ENCODE measurements at places on chromosomes 4 and X.

- DNase-seq: no peak
Measured at GRCh38 chr4:84767168-84767567, 184.2 kb downstream of the CDS1 start.

DNA sequence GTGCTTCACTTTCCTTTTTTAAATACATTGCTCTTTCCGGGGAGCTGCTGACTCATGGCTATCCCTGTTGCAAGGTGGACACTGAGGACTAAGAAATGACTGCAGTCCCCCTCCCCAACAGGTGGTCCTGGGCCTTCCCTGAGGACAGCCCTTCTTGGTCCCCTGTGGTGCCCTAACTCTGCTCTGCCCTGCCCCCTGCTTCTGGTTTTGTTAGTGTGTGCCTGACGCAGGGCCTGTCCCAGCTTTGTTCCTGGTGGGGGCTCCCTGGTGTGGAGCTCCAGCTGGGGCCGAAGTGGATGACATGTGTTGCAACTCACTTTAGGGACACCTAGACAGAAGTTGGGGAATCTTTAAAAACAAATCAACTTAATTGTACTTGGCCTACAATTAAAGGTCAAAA lies 81.9 kb downstream of the TMEM144 start:
- DNase-seq: no peak

DNA sequence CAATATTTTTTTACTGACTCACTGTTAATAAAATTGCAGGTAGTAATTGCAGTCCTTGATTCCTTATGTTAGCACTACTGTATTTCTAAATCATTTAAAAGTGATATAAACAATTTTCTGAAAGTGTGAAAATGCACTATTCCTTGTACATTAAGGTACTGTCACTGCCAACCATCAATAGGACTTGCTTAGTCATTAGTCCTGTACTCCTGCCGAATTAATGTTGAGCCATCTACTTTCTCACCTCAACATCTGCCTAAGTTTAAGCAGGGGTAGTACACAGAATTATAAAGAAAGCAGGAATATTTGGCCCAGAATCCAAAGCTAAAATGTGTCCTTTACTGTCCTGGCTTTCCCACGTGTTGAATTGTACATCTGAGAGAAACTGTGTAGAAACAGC lies 87.0 kb upstream of the TRPC3 start:
- DNase-seq: no peak

DNA sequence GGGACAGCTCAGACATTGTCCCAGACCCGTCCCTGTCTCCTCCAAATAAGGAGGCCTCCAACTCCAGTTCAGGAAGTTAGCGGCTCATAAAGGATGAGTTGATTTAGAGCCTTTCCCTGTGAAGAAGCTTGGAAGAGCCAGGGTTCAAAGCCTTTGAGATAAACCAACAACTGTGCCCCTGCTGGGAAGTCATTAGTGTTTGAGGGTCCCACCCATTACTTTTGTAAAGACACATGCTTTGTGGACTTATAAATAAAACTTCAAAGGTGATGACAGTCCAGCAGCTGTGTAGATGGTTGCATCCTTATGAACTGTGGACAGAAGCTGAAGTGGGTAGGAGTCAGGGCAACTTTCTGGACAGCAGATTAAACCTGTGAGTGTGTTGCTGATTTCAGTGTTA lies 86.0 kb upstream of the PGRMC2 start:
- DNase-seq: no peak

GRCh38 chr4:37989398-37990260 lies 29.4 kb downstream of the PTTG2 start:
- no peak for DNase-seq

- DNase-seq: no peak
Measured at GRCh38 chr4:88975958-88976774, 80.8 kb downstream of the FAM13A start.

- no peak for DNase-seq
Measured at GRCh38 chr4:41145571-41146078, 68.7 kb downstream of the APBB2 start.

- DNase-seq: no peak
Measured at GRCh38 chr4:36320117-36320896, 38.9 kb downstream of the DTHD1 start.

- DNase-seq: no peak
Measured at GRCh38 chrX:132968296-132968949, 10.0 kb upstream of the HS6ST2 start.

- DNase-seq: no peak
Measured at GRCh38 chr4:156291317-156291716, 337.7 kb upstream of the CTSO start.

DNA sequence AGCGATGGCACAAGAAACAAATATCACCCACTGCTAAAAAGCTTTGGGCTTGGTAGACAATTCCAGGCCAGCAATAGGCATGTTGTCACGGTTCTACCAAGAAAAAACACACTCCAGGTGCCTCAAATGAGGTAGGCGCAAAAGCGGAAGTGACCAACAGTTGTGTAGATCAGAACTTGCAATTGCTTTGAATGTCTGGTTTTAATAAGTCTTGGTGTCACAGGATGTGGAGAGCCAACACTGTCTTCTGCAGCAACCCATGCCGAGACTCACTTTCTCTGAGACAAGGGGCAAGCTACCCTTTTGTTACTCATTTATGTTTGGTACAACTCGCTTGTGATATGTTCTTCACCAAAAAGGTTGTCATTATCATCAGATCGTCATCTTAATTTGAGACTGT lies 188.8 kb downstream of the HS6ST2 start:
- no peak for DNase-seq

GRCh38 chrX:154436983-154437752 lies at the start of gene GDI1:
Gene GDI1, plus strand, starts transcription at chrX:154437154. Its CDS starts 101 bp downstream, at chrX:154437255.
- peak; percentile 49 for DNase-seq

- no peak for DNase-seq
Measured at GRCh38 chr4:102497986-102498385, 3.2 kb upstream of the NFKB1 start.

DNA sequence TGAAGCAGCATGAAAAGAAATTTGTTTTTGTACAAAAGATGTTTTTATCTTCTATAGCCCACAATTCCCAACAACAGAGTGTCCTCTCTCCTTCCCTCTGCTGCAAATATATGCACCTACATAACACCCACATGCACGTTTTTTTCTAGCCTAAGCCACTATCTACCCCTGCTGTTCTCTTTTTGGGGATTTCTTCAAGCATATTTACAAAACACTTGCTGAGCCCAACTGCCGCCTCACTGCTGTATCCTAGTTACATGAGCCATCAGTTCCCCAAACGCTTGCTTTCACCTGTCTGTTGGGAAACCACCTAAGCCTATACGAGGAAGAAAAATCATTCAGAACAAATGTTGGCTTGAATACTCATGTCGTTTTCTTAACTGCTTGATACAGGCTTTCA lies 127.2 kb downstream of the CHRNA9 start:
- DNase-seq: peak; percentile 31

DNA sequence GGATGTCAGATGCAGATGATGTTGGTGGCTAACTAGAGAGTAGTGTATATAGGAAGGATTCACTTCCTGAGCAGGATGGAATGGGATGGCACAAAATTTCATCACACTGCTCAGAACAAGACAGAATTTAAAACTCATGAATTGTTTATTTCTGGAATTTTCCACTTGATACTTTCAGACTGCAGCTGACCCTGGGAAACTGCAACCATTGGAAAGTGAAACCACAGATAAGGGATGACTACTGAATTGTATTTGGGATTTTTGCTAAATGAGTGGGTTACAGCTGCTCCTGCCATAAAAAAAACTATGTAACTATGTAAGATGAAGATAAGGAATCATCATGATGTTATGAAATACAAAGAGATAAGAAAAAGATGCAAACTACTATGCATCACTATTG lies 51.4 kb downstream of the NPY5R start:
- DNase-seq: no peak

DNA sequence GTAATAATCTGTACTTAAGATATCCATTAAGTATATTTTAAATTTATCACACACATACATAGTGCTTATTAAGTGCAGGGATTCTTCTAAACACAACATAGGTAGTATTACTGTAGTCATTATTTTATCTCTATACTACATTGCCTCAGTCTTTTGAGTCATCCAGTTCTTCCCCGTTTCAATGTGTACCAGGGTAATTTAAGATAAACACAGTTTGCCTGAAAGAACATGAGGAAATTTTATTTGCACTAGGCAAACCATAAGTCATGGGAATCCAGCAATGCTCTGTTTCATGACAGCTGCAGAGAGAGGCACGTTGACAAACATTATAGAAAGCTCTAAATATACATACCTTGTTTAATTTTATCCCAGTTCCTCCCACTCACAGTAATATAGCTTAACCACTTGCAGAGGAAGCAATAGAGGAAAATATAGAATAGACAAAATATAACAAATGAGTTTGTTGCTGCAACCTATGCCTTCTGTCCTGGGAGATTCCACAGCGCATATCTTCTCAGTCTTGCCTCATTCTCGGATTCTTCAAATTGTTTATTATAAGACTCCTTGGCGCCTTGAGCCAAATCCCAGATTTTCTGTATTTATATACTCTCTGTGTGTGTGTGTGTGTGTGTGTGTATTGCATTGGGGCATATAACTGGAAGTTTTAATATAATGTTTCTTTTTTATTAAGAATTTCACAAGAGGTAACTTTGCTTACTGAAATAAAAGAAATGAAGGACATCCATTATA lies 258.6 kb downstream of the FAM133A start:
- DNase-seq: no peak

- DNase-seq: no peak
Measured at GRCh38 chr4:105709081-105709450, 482 bp downstream of the GSTCD start.

- DNase-seq: no peak
Measured at GRCh38 chr4:98568941-98569663, 89.3 kb downstream of the TSPAN5 start.

- DNase-seq: no peak
Measured at GRCh38 chr4:93646233-93646930, 182.2 kb upstream of the ATOH1 start.

GRCh38 chrX:37776283-37776986 lies 3.4 kb upstream of the CYBB start:
- no peak for DNase-seq

GRCh38 chr4:172986114-172986513 lies 182.5 kb upstream of the GALNT7 start:
- DNase-seq: no peak

DNA sequence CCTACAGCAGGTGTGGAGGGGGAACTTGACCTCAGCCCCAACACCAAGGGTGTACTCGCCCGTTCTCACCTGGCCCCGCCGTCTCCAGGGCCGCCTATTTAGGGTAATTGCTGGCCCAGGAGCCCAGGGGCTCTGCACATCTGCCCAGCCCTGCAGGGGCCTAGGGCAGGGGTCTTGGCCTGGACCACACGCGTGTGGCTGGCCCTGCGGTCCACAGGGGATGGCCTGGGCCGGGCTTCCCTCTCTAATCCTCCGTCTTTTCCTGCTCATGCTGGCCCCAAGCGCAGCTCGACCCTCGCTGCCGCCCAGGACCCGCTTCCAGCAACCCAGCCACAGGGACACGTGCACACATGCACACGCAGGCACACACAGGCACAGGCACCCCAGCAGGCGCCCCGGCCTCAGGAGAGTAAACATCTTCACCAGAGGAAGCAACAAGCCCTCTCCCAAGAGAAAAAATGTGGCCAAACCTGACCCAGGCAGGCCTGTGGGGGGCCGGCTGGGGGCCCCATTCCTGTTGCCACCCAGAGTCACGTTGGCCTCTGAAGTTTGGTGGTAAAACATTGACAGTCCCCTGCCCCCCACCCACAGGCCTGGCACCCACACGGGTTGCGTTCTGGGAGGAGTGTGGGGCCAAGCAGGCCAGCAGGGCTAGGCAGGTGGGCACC lies 24.6 kb upstream of the FGFR3 start:
- no peak for DNase-seq

DNA sequence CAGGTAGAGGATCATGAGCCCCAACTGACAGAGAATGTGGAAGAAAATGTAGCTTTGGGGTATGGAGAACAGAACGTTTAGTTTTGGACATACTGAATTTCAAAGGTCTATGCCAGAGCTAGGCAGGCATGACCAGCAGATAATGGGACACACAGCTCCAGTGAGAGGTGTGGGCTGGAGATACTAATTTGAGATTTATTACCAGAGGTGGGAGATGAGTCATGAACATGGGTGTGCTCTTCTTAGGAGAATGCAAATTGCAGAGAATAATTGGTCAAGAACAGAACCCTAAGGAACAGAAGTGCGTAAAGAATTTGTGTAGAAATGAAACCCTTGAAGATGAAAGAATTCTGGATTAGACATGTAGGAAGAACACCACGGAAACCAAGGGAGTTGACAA lies 125.2 kb downstream of the PACRGL start:
- DNase-seq: no peak

DNA sequence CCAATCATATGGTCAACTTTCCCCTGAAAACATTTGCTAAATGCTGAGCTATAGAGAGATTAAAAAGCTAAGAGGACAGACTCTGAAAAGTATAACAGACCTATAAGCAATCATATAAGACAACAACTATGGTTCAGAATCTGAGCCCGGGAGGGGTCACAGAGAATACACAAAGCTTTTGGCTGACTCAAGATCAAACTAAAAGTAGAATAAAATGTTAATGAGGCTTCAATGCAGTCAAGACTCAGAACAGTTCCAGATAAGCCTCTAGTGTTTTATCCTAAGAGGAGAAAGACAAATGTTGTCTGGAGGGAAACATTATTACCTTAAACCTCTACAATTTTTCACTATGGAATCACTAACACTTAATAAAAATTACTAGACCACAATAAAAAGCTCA lies 175.4 kb upstream of the VEGFC start:
- no peak for DNase-seq

- DNase-seq: no peak
Measured at GRCh38 chrX:154018518-154019060, 1.1 kb downstream of the IRAK1 start.

- DNase-seq: no peak
Measured at GRCh38 chr4:19368800-19369199, 882.9 kb upstream of the SLIT2 start.

DNA sequence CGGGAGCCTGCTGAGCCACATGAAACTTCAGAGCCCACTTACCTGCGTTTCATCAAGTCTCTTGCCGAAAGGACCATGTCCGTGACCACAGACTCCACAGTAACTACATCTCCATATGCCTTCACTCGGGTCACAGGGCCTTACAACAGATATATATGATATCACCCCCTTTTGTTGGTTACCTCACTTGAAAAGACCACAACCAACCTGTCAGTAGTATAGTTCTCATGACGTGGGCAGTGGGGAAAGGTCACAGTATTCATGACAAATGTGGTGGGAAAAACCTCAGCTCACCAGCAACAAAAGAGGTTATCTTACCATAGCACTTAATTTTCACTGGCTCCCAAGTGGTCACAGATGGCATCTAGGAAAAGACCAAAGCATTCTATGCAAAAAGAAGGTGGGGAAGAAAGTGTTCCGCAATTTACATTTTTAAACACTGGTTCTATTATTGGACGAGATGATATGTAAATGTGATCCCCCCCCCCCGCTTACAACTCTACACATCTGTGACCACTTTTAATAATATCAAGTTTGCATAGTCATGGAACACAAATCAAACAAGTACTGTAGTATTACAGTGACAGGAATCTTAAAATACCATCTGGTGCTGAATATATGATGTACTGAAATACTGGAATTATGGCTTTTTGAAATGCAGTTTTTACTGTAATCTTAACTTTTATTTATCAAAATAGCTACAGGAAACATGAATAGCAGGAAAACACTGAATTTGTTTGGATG lies 129.9 kb downstream of the TET2 start:
- no peak for DNase-seq

- no peak for DNase-seq
Measured at GRCh38 chr4:184805462-184806228, 20.1 kb downstream of the ACSL1 start.

GRCh38 chr4:48877827-48878535 lies 28.6 kb downstream of the OCIAD2 start:
- DNase-seq: no peak

All from CD4-positive, alpha-beta T cell (primary cell).